NCI-H524 (cell line): ENCODE measurements at places on chromosomes 5 and 9.

DNA sequence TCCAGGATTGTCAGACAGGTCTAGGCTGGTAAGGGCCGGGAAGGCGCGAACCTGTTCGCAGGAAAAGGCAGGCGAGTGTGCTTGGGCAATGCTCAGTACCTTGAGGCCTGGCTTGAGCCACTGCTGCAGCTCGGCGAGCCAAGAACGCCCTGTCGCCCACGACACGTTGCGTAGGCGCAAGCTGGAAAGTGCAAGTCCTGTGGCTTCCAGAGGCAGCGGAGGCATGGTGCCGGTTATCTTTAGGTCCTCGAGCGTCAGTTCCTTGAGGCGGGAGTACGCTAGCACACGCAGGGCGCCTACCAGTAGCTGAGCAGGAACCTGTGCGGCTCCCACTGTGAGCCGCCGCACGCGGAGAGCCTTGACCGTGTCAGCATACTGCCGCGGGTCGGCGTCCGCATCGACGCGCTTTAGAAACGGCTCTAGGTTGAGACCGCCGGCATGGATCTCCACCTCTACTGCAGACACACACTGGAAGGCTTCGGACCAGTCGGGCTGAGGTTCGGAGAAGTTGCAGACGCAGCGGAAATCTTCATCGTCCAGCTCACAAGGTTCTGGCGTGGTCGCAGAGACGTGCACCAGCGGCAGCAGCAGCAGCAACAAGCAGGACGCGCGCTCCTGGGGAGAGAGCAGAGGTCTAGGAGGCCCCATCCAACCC is 482 bp downstream of the CD14 start:
- DNase-seq = peak; percentile 60

DNA sequence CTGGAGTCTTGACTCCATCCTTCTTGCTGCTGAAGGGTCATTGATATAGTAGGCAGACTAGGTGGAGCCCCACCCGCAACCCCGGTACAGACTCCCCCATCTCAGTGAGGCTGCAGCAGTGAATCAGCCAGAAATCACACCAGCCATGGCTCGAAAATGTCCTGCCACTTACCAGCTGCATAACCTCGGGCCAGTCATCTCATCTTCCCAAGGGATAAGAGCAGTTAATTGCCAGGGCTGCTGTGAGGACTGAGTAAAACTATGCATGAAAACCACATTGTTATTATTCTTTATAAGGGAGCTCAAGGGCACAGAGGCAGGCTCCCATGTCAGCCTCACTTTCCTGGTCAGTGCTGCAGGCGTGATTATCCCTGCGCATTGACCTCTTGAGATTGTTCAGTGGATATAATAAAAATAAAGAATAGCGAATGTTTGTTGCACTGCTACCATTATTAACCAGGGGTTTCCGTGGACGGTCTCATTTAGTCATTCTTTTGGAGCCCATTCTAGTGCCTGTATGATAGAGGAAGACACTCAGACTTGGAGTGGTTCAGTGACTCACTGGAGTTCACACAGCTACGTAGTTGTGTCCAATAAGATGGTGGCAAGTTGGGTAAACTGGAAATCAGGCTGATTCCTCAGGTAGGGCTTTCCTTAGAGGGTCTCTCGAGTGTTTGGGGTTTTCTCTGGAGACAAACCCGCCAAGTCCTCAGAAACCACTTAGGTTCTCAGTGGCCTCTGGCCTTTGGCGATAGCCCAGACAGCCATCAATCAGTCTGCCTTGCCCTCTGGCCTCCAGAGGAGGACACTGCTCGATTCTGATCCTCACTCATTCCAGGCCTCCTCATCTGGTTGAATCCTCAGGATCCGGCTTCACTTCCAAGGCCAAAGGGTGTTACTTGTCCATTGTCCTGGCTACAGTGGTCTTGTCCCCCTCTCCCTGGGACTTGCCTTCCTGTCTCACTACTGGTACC is 39.9 kb downstream of the COL15A1 start:
- DNase-seq = no peak

- no peak for DNase-seq
Measured at GRCh38 chr9:106486685-106487084, 376.3 kb upstream of the ZNF462 start.

DNA sequence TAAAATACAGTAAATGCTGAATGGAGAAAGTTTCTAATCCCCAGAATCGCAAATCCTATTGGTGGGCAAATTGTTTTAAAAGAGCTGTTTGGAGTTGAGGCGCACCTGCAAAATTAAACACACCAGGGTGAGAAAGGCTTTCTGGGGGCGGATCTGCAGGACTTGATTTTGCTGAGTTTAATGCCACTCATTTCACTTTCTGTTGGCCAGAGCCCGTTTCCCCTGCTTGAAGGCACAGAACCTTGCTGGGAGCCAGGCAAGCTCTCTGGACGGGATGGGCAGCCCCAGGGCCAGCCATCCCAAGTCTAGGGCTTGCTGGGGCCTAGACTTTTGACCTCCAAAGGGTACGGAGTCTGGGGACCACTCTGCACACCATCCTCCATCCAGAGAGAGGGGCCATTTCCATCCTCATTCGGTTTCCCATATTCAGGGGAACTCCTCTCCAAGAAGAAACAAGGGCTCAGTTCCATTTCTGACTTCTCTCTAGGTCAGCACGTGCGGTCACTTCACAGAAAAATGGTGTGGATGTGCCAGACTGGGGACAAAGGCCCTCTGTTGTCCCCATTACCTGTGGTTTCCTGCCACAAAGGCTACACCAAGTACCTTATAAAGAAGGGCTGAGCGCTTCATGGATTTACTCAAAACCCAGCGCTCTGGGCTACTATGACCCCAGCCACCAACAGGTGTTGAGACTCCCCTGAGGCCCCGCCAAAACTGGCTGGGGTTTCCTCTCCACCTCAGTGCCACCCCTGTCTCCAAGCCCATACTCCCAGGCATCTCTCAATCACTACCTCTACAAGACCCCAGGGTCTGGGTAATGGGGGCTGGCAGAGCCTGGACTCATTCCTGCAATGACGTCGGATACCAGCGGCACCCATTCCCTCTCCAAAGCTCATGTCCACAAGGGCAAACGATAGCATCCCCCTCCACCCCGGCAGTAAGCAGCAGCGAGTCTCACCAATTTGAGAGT is 170.0 kb downstream of the AUH start:
- DNase-seq = no peak

DNA sequence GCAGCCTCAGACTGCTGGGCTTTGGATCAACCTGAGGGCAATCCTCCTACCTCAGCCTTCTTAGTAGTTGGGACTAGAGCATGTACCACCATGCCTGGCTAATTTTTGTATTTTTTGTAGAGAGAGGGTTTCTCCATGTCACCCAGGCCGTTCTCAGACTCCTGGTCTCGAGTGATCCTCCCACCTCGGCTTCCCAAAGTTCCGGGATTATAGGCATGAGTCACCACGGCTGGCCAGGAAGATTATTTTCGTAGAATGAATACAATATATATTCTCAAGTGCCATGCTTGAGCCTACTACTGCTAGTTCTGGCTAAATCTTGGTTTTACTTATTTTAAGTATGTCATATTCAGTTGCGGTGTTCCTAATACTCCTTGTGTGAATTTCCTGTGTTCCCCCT is 88.2 kb upstream of the CLINT1 start:
- no peak for DNase-seq

DNA sequence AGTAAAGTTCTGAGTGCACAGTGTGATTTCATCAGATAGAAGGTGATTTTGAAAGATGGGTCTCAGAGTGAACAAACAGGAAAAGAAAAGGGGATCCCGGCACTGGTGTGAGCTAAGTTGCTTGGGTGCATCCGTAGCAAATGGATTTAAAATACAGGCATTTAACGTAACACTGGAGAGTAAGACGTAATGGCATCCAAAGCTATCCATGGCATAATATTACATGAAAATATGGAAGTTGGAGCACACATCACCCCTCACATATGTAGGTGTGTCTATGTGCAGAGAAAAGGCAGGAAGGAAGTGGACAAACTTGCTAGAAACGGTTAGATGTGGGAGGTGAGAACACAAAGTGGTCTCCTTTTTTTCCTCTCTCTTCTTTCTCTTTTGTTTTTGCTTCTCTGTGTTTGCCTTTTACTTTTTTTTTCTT is 38.2 kb upstream of the SEMA4D start:
- no peak for DNase-seq

DNA sequence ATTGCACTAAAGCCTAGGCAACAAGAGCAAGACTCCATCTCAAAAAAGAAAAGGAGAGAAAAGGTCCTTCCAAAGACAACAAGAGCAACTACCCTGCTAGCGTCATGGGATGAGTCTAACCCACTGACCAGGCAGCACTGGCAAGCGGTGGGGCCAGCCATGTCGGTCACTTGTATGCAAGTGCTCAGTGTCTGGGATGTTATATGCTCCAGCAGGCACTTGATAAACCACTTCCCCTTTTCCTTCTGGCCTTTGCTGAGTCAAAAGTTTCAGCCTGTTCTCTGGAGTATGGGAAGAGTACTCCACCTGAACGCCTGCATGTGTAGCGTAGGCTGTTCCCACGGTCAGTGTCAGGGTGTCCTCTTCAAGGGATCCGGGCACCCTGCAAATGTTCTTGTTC is 9.2 kb upstream of the MXD3 start:
- no peak for DNase-seq

DNA sequence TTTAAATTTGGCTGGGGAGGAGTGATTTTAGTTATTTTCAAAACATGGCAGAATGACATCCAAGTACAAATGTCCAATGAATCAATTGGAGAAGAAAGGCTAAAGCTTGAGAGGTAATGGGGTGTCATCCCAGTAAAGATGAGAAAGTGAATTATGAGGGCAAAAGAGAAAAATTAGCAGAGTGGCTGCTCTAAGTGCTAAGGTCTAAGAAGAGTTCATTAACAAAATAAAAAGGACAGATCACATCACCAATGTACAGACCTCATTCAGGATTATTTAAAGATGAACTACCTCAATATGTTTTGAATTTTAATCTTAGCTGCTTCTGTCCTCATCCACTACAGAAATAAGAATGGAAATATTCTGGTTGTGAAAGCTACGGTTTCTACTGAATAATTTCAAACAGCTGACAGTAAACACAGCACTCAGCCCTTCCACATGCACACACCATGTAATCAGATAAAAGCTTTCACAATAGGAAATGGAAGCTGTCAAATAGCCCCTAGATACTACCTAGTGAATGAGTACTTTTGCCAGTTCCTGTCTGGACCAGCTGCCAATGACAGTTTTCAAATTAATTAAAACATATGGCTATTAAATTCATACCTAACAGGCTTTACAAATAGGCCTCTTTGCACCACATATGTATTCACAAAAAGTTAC is 171.5 kb downstream of the SSBP2 start:
- DNase-seq = peak; percentile 79

- no peak for DNase-seq
Measured at GRCh38 chr5:171363846-171364245, 23.8 kb upstream of the NPM1 start.

GRCh38 chr5:135193213-135194125 is 159.4 kb upstream of the PITX1 start:
- DNase-seq = no peak

- DNase-seq = no peak
Measured at GRCh38 chr5:167482555-167482954, 808.9 kb upstream of the WWC1 start.

GRCh38 chr5:71934322-71934721 is 173.0 kb upstream of the MAP1B start:
- DNase-seq = no peak

DNA sequence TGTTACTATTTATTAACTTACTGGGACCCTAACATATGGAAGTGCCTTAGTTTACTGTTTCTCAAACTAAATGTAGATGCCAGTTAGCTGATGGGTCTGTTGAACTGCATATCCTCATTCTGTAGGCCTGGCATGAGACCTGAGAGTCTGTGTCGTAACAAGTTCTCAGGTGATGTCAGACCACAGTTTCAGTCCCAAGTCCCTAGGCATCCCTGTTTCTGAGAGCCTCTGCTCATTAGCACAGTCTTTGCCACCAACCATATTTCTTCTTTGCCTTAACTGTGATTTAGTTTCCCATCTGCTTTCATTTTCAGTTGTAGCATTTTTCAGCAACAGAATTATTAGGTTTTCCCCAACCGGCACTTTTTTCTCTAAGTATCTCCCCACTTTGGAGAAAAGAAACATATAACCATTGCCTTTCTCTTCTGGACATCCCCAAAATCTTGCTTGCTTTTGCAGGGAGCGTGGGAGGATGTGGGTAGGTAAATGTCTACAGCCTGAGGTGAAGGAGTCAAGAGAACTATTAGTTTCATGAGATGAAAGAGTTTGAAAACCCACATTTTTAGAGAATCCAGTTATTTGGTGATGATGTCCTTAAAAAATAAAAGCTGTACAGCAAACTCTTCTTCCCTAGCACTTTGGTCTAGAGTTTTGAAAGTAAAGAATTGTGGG is 74.6 kb downstream of the NUDT12 start:
- no peak for DNase-seq
